ENCODE measurements at places on chromosomes 16 and 17. TPM values are rescaled to one million over a fixed set of nuclear protein-coding genes. Genes with fewer than 3 reads are reported as not detected.

- H3K4me1 ChIP-seq, result peaks cover 3% of the 10 kb centered on the region
- no peaks in the 10 kb centered on the region for H3K36me3 ChIP-seq
- no peak overlapping the region for H3K4me3 ChIP-seq
- H3K27ac ChIP-seq, result no peak overlapping the region
- H3K27me3 ChIP-seq, result peaks cover 64% of the 10 kb centered on the region
- DNase-seq, result no peak
Observed at GRCh38 chr17:17472333-17472920, 4.4 kb upstream of the MED9 start.

DNA sequence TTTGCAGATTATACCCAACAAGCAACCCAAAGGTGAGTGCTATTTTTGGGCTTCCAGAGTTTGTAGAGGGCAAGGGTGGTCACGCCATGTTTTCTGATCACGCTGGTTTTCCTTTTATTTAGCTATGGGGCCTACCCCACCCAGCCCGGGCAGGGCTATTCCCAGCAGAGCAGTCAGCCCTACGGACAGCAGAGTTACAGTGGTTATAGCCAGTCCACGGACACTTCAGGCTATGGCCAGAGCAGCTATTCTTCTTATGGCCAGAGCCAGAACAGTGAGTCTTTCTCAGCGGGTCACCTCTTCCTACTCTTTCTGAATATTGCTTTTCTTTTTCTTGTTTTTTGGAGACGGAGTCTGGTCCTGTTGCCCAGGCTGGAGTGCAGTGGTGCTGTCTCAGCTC, 2.5 kb downstream of the FUS start:
- peak overlapping the region; percentile 47 for H3K27ac ChIP-seq
- no peaks in the 10 kb centered on the region for H3K27me3 ChIP-seq
- H3K36me3 ChIP-seq, result peaks cover 29% of the 10 kb centered on the region
- H3K4me1 ChIP-seq, result peaks cover 35% of the 10 kb centered on the region
- H3K4me3 ChIP-seq, result peak overlapping the region; percentile 94

Gene TPPP3
- 5.7 TPM for total RNA-seq

DNA sequence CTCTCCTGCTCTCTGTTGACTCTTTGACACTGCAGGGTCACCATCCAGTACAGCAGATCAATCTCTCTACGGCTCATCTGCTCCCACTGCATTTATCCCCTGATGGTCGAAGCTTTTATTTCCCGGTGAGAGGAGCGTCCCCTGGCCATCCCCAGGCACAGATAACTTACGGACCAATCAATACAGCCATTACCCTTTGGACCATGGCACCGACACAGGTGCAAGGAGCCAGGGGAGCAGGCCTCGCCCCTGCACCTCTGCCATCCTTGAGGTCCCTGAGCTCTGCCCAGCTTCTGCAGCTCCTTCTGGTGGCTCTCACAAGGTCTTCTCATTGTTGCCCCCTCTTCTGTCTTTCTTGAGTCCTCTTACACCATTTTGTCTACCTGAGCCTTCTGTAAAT, 115.6 kb downstream of the SDK2 start:
- H3K36me3 ChIP-seq, result no peaks in the 10 kb centered on the region
- no peaks in the 10 kb centered on the region for H3K27me3 ChIP-seq
- H3K27ac ChIP-seq, result no peak overlapping the region
- H3K4me1 ChIP-seq, result peaks cover 18% of the 10 kb centered on the region
- H3K4me3 ChIP-seq, result no peak overlapping the region

GRCh38 chr16:47726031-47726675, 265.0 kb downstream of the PHKB start:
- no peaks in the 10 kb centered on the region for H3K36me3 ChIP-seq
- H3K4me1 ChIP-seq, result peaks cover 9% of the 10 kb centered on the region
- no peak overlapping the region for H3K27ac ChIP-seq
- H3K27me3 ChIP-seq, result peaks cover 41% of the 10 kb centered on the region

- no peaks in the 10 kb centered on the region for H3K27me3 ChIP-seq
- H3K36me3 ChIP-seq, result peaks cover 7% of the 10 kb centered on the region
Observed at GRCh38 chr17:65556014-65556909, 5.2 kb downstream of the AXIN2 start.

- no peaks in the 10 kb centered on the region for H3K36me3 ChIP-seq
- H3K4me1 ChIP-seq, result no peaks in the 10 kb centered on the region
- H3K27me3 ChIP-seq, result peaks cover 14% of the 10 kb centered on the region
Observed at GRCh38 chr16:9996221-9996620, 186.0 kb downstream of the GRIN2A start.

- H3K36me3 ChIP-seq, result no peaks in the 10 kb centered on the region
- H3K4me3 ChIP-seq, result no peak overlapping the region
- H3K4me1 ChIP-seq, result peaks cover 1% of the 10 kb centered on the region
- no peak overlapping the region for H3K27ac ChIP-seq
Observed at GRCh38 chr17:73973586-73974409, 229.7 kb upstream of the RPL38 start.

DNA sequence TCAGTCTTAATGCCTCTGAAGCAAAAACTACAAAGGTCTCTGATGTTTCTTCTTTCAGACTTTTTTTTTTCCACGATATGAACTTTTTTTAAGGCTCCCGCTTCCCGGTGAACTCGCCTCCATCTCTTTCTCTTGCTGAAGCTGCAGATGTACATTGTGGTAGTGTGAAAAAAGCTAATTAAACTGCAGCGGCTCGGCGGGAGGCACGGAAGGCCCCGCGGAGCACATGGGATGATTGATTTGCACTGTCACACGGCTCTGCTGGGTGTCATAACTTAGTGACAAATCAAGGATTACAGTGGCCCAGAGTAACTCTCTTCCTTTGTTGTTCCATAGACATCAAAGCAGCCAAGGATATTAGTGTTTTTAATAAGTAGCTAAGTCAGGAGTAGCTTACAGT, 196.3 kb downstream of the AXIN2 start:
- H3K36me3 ChIP-seq, result peaks cover 2% of the 10 kb centered on the region
- H3K27ac ChIP-seq, result peak overlapping the region; percentile 65
- DNase-seq, result no peak
- peaks cover 11% of the 10 kb centered on the region for H3K4me1 ChIP-seq
- no peaks in the 10 kb centered on the region for H3K27me3 ChIP-seq

DNA sequence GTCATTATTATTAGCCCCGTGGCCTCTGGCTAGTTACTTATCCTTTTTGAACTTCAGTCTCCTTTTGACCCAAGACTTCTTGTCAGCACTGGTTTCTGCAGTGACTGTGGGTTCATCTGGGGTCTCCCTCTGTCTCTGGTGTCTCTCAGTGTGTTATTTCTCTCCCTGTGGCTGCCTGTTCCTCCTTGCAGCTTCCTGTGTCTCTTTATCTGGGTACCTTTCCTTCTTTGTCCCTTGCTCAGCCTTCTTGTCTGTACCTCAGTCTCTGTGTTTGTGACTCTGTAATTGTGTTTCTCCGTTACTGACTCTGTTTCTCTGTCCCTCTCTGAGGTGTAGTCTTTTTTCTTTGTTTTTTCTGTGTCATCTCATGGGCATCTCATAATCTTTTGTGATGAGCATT, 102.6 kb upstream of the CDH11 start:
- peaks cover 8% of the 10 kb centered on the region for H3K4me1 ChIP-seq
- H3K36me3 ChIP-seq, result no peaks in the 10 kb centered on the region
- no peak overlapping the region for H3K4me3 ChIP-seq
- peaks cover 2% of the 10 kb centered on the region for H3K27me3 ChIP-seq
- DNase-seq, result no peak

GRCh38 chr17:3529817-3530741, 27.5 kb downstream of the TRPV3 start:
- H3K4me1 ChIP-seq, result peaks cover 14% of the 10 kb centered on the region
- no peaks in the 10 kb centered on the region for H3K36me3 ChIP-seq
- H3K27me3 ChIP-seq, result no peaks in the 10 kb centered on the region
- no peak overlapping the region for H3K4me3 ChIP-seq

- no peaks in the 10 kb centered on the region for H3K36me3 ChIP-seq
- no peaks in the 10 kb centered on the region for H3K4me1 ChIP-seq
- no peak overlapping the region for H3K4me3 ChIP-seq
- H3K27ac ChIP-seq, result no peak overlapping the region
Observed at GRCh38 chr17:17403899-17404576, 72.8 kb upstream of the MED9 start.

Gene C16orf96
- total RNA-seq, result 0.45 TPM

- no peaks in the 10 kb centered on the region for H3K36me3 ChIP-seq
- no peaks in the 10 kb centered on the region for H3K4me1 ChIP-seq
- peaks cover 6% of the 10 kb centered on the region for H3K27me3 ChIP-seq
Observed at GRCh38 chr17:74147056-74147835, 56.2 kb upstream of the RPL38 start.

DNA sequence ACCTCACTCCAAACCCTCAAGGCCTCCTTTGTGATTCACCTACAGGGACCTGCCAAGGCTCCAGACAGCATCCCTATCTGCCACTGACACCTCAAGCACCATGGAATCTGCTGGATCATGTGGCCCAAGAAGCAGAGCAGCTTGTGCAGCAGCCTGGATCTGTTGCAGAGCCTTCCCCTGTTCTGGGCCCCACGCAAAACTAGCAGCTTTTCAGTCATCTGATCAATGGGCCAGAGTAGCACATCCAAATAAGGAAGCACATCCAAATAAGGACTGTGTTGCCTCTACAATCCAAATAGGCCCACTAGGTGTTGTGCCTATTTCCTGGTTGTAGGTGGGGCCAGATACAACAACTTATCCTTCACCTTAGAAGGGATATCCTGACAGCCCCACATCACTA, 97.1 kb upstream of the GNAO1 start:
- no peaks in the 10 kb centered on the region for H3K36me3 ChIP-seq
- no peak for DNase-seq
- no peaks in the 10 kb centered on the region for H3K27me3 ChIP-seq
- H3K27ac ChIP-seq, result no peak overlapping the region
- no peak overlapping the region for H3K4me3 ChIP-seq

- peak overlapping the region; percentile 62 for H3K27ac ChIP-seq
- no peak for DNase-seq
- H3K36me3 ChIP-seq, result peaks cover 6% of the 10 kb centered on the region
- no peaks in the 10 kb centered on the region for H3K27me3 ChIP-seq
- H3K4me1 ChIP-seq, result peaks cover 33% of the 10 kb centered on the region
- H3K4me3 ChIP-seq, result no peak overlapping the region
Observed at GRCh38 chr16:11094075-11094856, 149.9 kb downstream of the CLEC16A start.

DNA sequence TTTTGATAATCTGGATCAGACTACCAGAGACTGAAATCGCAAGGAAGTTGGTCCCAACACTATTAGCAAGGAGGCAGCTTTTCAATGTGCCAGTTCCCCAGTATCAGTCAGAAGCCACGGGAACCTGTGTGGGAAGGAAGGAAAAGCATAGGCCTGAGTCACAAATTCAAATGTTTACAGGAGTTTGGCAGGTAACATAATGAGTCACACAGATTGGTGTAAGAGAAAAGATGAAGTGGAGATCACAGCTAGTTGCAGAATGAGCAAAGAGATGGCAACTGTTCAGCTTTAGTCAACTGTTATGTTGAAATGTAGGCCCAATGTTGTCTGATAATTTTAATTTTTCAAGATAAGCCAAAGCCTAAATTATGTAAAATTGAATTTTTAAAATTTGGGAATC, 28.1 kb upstream of the ITGA2B start:
- no peak overlapping the region for H3K4me3 ChIP-seq
- peaks cover 34% of the 10 kb centered on the region for H3K36me3 ChIP-seq
- H3K27ac ChIP-seq, result no peak overlapping the region
- no peaks in the 10 kb centered on the region for H3K27me3 ChIP-seq
- no peak for DNase-seq

DNA sequence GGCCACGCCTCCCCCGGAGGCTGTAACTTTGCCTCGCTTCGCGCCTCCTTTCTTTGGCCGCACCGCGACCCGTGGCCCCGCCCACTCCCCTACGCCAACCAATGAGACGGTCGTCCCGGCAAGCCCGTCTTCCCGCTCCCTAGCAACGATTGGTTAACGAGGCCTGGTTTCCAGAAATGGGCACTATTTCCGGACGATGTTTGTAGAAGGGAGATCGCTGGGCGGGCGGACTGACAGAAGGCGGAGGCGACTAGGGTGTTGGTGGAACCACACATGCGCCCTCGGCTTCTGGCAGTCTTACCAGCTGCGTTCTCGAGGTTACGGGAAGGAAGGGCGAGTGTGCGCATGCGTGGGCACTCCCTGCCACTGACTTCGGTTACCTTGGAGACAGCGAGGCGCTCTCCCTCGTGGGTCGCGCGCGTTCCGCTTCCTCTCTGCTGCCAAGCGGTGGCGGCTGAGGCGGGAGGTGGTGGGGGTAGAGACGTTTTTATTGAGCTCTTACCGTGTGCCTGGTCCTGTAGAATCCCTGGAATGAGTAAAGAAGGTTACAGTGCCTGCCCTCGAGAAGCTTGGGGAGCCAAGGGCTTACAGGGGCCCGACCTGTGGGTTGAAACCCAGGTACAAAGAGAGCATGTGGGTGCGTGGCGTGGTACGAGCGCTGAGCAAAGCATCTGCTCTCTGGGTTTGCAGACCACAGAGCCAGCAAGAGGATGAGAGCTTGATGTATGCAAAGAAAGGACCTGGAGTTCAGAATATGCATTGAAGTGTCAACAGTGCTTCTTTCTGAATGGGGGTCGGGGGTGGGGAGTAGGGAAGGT, 500 bp upstream of the MAP3K14 start:
- H3K4me1 ChIP-seq, result peaks cover 66% of the 10 kb centered on the region
- DNase-seq, result peak; percentile 99
- H3K4me3 ChIP-seq, result peak overlapping the region; percentile 82
- H3K27me3 ChIP-seq, result no peaks in the 10 kb centered on the region
- no peaks in the 10 kb centered on the region for H3K36me3 ChIP-seq
- peak overlapping the region; percentile 98 for H3K27ac ChIP-seq

- peaks cover 53% of the 10 kb centered on the region for H3K27me3 ChIP-seq
- H3K4me3 ChIP-seq, result no peak within 1 kb of the TSS
Observed at GRCh38 chr17:36089888-36090836, at the start of gene CCL3. CCL3 (minus strand) TSS chr17:36090143; CDS start chr17:36090058, 85 bp downstream.

Gene PDIA2
- 2.7 TPM for total RNA-seq

DNA sequence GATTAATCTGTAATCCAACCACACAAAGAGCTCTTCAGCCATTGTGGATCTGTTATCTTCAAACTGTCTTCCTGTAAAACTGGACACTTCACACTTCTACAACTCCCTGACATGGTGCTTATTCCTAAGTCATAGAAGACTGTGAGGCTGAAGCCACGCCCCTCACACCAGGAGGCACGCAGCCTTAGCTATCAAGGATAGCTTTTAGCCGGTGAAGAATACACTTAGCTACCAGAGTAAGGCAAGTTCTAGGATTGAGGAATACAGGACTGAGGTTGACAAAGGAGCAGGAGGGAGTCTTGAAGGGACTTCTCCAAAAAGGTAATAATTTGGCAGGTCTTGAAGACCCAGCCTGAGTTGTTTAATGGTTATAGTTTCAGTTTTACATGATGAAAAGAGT, 79.8 kb upstream of the GAS7 start:
- no peak overlapping the region for H3K4me3 ChIP-seq
- no peaks in the 10 kb centered on the region for H3K4me1 ChIP-seq
- H3K36me3 ChIP-seq, result peaks cover 2% of the 10 kb centered on the region
- H3K27me3 ChIP-seq, result peaks cover 7% of the 10 kb centered on the region

GRCh38 chr17:74185571-74186185, 17.8 kb upstream of the RPL38 start:
- peaks cover 3% of the 10 kb centered on the region for H3K4me1 ChIP-seq
- no peak overlapping the region for H3K27ac ChIP-seq
- H3K36me3 ChIP-seq, result no peaks in the 10 kb centered on the region
- H3K4me3 ChIP-seq, result no peak overlapping the region

Gene TNFSF13
- total RNA-seq, result 4.3 TPM

- H3K4me1 ChIP-seq, result peaks cover 9% of the 10 kb centered on the region
- DNase-seq, result no peak
- H3K4me3 ChIP-seq, result no peak overlapping the region
- H3K27me3 ChIP-seq, result no peaks in the 10 kb centered on the region
- no peak overlapping the region for H3K27ac ChIP-seq
Observed at GRCh38 chr17:64388961-64389565, 1.6 kb downstream of the PECAM1 start.

Gene PRCD
- 9.9 TPM for total RNA-seq

GRCh38 chr17:16288860-16289571, 64.3 kb downstream of the CENPV start:
- no peaks in the 10 kb centered on the region for H3K27me3 ChIP-seq
- H3K27ac ChIP-seq, result peak overlapping the region; percentile 48
- peaks cover 3% of the 10 kb centered on the region for H3K36me3 ChIP-seq
- peaks cover 35% of the 10 kb centered on the region for H3K4me1 ChIP-seq

All from mesothelial cell of epicardium (in vitro differentiated cells).